ENCODE measurements at places on chromosomes 11 and 22.
A peak's percentile ranks its signal among the peaks of the same experiment; 100 is the strongest.

GRCh38 chr22:19710769-19711106 is 3.6 kb upstream of the SEPTIN5 start:
- no peak for DNase-seq

- DNase-seq: no peak
These were observed 1.1 kb upstream of the ABCG4 start for GRCh38 chr11:119147604-119148333.

DNA sequence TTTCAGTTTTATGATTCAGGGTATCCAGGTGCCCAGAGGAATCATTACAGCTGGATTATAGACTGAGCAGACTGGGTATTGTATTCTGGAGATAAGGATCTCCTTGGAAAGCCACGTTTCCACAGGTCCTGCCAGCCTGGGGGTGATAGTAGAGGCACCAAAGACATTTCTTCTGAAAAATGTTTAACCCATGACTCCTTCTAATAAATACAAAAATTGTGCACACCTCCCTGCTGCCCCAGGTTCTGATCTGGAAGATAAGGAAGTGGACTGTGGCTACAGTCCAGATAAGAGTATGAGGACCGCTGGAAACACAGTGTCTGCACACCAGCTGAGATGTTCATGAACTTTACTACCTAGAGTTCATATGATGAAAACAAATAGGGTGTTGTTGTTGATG is 192.5 kb downstream of the DBX1 start:
- DNase-seq: no peak

GRCh38 chr11:46026606-46027293 is 94.5 kb downstream of the PHF21A start:
- DNase-seq: no peak

DNA sequence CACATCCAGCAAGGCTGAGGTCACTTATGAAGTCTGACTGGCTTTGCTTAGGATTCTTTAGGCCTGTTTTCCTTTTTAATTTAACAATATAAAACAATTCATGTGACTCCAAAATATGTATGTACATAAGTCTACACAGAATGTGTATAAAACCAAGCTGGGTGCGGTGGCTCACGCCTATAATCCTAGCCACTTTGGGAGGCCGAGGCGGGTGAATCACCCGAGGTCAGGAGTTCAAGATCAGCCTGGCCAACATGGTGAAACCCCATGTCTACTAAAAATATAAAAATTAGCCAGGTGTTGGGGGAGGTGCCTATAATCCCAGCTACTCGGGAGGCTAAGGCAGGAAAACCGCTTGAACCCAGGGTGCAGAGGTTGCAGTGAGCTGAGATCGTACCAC is 83.1 kb downstream of the SHANK2 start:
- no peak for DNase-seq

GRCh38 chr11:64592656-64593055 is 1.6 kb downstream of the SLC22A12 start:
- no peak for DNase-seq

DNA sequence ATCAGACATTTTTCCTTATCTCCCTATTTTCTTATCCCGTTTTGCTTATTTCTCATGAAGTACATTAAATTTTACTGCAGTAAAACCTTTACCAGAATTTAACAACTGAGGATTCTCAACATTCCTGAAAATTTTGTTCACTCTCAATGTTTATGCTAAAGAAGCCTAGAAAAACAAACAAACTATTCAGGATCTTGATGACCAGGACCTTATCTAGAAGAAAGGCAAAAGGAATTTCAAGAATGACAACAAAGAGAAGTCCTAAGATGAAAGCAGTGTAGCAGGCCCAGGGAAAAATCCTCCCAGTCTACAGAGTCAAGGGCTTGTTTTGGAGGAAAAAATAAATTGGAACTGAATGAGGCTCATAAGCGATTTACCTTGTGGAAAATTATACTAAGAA is 283.3 kb upstream of the ARHGAP42 start:
- peak; percentile 39 for DNase-seq
